Activated CD4-positive, alpha-beta T cell treated with anti-CD3 and anti-CD28 coated beads, Interleukin-2, amount 10 ng/mL, durations not matched to agents 7 days and 5 days (primary cell): ENCODE measurements at places on chromosomes 6 and 20.

- DNase-seq, result no peak
Observed at GRCh38 chr6:53411451-53411850, 62.7 kb upstream of the ELOVL5 start.

DNA sequence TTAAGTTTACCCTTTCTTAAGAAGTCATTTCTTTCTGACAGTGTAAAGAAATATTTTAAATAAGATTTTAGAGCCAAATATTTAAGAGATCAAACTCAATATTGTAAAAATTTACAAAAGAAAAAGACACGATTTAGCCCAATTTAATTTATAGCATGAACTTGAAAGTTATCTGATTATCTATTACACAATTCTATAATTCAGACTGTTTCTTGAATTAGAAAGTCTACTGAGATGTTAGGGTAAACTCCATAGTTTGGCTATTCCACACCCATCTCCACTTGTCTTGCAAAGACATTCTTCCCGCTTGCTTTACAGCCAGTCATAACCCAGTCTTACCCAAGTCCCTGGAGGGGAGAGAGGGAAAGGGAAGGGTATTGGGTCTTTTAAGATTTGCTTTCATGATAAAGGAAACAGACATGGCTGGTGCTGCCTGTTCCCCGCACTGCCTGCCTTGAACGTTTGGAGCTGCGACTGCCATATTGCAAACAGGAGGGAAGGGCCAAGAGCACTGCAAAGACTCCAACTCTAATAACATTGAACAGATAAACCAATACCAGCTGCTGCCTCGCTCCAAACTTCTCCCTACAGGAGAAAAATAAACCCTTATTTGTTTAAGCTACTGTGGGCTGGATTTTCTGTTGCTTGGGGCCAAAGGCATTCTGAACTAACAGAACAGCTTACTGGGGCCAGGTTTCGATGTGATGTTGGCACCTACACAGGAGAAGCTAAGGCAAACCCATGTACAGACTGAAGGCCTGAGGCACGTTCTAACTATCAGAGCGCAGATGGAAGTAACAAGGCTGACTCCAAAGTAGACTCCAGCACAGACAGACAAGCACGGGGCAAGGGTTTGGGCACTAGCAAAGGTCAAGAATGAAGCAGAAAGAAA, 552.3 kb upstream of the JARID2 start:
- DNase-seq, result no peak

GRCh38 chr6:14573703-14574290, 456.2 kb downstream of the CD83 start:
- no peak for DNase-seq

GRCh38 chr6:56361812-56362211, 114.4 kb upstream of the COL21A1 start:
- DNase-seq, result no peak

DNA sequence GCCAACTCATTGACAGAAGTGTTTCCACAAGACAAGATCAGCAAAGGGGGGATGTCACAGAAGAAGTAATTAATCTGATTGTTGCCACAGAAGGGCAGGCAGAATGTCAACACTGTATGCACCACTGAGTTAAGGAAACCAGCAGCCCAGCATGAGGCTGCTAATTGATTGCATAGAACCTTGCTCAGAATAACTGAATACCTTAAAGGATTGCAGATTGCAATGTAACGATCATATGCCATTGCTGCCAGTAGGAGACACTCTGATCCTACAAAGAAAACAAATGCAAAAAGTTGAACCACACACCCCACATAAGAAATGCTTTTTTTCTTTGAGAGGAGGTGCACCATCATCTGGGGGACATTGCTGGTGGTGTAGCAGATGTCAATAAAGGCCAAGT, 13.1 kb downstream of the OR5V1 start:
- no peak for DNase-seq
